ENCODE measurements at places on chromosomes 7 and 10.
A peak's percentile ranks its signal among the peaks of the same experiment; 100 is the strongest.

GRCh38 chr7:132933072-132933458 is 148.8 kb downstream of the CHCHD3 start:
- peak; percentile 40 for DNase-seq

- DNase-seq: no peak
Observed at GRCh38 chr7:68078157-68078710, 1081.6 kb downstream of the TYW1 start.

- no peak for DNase-seq
Observed at GRCh38 chr10:27949528-27950241, 49.2 kb downstream of the ODAD2 start.

- no peak for DNase-seq
Observed at GRCh38 chr10:131147301-131147975, 164.1 kb downstream of the TCERG1L start.

DNA sequence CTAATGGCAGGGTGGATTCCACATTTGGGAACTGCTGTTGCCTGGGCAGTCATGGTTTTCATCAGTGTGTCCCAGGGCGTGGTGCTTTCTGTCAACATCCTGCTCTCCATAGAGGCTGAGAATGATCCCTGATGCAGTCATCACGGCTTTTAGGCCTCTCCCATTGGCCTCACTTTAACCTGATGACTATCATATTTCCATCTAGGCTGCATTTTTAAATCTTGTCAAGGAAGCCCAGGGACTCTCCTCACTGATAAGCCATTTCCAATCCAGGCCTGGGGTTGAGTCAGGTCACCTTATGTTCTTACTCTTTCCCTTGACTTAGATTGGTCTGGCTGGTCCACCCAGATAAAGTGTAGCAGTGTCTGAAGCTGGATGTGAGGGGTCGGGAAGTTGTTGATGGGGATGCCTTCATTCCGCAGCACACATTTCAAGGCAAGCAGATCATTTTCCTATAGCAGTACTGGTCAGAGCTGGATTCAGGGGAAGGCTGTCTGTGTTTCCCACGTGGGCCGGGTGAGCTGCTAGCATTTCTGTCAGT is 177.0 kb downstream of the AUTS2 start:
- peak; percentile 24 for DNase-seq

DNA sequence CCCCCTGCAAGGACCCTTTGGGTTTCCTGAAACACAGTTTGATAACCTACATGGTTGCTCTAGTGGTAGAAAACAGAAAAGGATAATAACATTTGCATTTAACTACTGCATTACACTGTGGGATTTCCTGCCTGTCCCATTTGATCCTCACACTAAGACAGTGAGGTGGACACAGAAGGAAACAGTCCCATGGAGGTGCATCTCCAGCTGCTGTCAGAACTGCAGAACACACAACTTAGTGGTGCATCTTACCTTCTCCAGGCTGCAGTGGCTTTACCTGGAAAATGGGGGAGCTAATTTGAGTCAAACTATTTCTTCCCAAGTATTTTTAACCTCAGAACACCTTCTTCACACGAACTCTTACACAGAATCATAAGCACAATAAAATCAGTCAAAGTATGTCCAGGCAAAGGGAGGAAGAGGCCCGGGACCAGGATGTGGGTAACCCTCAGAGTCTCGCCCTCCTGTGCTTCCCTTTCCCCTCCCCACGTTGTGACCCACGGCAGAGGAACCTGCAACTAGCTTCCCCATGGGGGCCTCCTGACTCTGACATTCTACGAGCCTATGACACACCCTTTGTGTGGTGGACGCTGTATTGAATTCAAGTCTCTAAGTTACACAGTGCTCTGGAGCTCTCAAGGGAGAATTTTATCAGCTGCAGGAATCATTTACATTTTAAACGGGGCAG is 33.7 kb downstream of the SCRN1 start:
- DNase-seq: no peak

DNA sequence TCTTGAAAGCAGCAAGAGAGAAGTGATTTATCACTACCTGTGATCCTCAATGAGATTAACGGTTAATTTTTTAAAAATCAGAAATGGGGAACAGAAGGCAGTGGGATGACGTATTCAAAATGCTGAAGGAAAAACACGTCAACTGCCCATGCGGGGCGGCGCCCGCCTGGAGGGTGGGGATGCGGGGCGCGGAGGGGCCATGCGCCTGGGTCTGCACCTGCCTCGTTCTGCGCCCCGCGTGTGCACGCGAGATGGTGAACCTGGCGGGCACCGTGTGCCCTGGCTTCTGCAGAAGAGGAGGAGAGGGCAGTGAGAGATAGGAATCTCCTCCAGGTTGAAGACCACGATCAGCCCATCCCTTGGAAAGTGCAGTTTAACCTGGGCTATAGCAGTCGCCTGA is 79.3 kb upstream of the ZNF32 start:
- DNase-seq: no peak

DNA sequence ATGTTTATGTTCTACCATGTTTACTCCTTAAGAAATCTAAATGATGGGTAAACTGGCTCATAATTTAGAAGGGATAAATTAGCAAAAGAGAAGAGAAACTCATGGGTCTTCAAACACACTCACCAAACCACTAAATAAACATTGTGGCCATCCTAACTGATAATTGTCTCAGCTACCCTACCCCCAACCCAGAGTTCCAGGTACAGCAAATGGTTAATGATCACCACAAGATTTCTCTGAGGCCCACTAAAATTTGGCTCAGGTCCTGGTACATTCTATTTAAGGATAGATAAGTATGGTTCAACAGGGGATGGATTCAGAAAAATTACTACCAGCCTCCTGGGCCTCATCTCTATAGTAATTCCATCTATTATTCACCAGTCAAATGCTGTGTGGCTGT is 21.4 kb downstream of the SLC25A13 start:
- peak; percentile 14 for DNase-seq

DNA sequence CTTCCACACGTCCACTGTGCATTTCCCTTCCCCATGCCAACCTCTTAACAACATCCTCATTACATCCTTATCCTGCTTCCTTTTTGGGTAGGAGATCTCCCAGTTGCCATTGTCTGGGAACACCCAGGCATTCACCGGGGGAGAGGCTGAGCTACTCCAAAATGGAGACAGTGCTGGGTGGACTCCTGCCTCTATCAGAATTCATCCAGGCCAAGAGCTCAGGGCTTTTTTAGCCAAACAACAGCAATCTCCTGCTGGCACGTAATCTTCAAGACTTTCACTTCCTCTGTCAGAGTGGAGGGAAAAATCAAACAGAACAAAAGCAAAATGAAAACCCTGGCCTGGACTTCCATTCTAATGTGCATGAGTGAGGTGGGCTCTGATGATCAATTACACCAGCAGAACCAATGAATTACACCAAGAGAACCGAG is 245.0 kb downstream of the PRPF18 start:
- no peak for DNase-seq

DNA sequence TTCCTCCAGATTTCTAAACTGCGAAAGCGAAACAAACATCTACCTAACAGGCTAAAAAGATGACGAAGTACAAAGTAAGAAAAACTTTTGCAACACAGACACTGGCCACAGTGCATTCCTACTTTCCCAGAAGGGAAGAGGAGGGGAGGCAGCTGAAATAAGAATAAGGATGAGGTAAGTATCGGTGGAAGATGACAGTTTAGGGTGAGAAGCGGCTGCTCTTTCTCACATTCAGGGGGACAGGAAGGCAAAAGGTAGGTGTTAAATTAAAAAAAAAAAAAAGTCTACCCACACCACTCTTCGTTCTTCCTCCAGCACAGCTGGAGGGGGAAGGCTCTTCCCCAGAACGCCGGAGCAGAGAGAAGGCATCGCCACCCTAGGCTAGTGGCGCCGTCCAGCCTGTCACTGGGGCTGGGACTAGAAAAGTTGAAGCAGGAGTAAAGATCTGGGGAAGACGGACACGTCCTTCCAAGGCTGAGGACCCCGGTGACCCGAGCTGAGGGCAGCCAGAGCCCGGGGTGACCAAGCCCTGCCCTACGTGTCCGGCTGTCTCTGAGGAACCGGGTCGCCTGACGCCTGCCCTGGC is 846 bp downstream of the DNAJC1 start:
- DNase-seq: peak; percentile 37

DNA sequence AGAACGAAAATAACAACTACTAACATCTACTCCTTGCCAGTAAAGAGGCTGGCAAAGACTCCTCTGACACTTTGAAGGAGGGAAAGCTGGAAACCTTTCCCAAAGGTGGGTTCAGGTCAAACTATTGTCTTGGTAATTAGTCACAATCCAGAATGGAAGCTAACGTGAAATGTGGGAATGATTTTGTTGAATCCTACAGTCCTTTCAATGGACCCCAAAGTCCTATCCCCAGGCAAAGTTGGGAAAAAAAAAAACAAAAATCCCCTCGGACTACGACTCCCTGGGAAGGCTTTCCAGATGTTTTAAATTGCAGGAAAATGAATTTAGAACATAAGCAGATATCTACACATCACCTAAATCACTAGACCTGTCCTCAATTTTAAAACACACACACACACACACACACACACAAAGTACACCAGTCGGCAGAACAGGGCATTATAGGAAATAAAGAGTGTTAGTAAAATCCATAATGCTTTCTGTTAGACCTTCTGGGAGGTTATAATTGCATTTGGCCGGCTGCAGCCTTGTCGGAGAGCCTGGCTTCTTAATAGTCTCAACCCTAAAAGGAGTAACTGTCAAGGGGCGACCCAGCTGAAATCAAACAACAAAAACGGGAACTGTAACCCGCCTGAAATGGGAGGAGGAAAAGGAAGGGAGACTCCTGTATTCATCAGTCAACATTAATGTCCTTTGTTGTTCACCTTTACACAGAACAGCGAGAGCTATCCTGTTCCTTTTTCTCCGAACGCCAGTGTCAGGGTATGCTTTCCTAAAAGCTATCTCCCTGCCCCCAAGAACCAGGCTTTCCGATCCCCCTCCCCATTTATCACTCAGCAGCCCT is 1.5 kb downstream of the DOCK4 start:
- no peak for DNase-seq

- no peak for DNase-seq
Observed at GRCh38 chr10:30056281-30056680, 3.1 kb downstream of the JCAD start.

GRCh38 chr7:96266580-96266979 is 55.3 kb downstream of the SLC25A13 start:
- DNase-seq: no peak

DNA sequence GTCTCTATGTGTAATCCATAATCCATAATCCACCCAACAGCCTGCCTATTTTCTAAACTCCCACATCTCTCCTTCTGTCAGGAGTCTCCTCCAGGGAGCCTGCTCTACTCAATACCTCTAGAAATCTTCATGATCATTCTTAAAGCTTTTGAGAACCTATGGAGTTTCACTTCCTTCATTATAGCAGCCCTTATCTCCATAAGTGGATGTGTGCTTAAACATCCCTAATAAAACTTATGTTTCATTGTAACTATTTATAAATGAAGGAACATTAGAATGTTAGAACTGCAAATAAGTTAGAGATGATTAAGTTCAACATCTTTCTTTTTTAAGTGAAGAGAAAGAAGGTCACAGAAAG is 8.5 kb downstream of the CPED1 start:
- no peak for DNase-seq

Data from brain microvascular endothelial cell (primary cell).